ENCODE measurements at places on chromosomes 1 and 21.

DNA sequence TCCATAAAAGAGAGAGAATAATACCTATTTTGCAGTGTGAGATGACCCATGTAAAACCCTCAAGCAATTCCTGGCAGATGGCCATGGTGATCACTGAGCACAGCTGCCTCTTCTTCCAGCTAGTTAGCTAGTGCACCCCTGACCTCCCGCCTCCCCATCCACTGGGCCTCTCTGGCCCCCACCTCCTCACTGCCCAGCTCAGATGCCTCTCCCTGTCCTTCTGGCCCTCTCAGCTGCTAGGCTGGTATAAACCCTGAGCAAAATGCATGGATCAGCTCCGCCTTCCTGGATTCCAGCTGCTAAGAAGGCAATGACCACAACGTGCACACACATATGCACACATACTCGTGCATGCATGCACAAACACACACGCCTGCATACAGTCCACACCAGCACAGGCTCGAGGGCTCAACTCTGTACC, 117.2 kb downstream of the DMRTB1 start:
- no peak for DNase-seq

DNA sequence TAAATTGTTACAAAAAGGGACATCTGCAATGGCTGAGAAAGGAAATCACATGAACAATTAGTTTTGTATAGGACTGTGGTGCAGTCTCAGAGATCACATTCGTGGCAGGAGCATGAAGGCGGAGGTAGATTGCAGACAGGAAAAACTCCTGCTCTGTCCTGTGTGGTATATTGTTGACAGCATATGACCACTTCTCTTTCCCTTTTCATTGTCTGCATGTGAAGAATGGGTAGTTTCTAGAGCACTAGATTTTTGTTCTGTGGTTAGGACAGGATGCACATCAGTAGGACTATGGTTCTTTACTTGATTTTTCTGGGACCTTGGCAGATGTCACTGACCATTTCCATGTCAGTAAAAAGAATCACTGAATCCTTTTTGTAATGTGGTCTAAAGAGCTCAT, 625.9 kb upstream of the PKN2 start:
- DNase-seq, result no peak

DNA sequence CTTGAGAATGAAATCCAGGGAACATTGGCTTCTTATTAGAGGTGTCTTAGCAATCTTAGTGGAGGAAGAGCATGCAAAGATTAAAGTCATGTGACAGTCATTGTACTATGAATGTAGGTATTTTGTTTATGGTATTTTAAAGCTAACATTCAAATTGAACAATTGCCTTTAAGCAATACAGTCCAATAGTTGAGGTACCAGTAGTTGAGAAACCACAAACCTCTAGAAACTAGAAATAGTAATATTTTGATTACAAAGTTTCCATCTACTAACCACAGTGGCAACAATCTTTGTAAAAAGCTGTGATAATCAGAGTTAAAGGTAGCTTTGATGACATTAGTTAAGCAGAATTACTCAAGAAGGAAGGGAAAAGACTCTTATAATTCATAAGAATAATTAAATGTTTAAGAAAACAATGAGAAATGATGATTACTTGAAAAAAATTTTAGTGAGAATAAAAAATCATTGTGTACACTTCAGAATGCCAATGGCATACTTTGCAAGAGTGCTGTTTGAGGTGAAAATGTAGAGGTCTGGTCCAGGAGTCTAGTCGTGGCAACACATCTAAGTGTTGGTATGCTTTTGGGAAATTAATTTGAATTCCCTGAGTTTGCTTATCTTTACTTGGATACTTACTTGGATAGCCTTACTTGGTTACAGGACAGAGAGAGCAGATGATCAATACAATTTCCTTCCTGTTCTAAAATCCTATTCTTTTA, 104.9 kb upstream of the PTGFR start:
- DNase-seq, result no peak

- no peak for DNase-seq
These were observed 139.4 kb upstream of the CAMK1G start for GRCh38 chr1:209443975-209444651.

DNA sequence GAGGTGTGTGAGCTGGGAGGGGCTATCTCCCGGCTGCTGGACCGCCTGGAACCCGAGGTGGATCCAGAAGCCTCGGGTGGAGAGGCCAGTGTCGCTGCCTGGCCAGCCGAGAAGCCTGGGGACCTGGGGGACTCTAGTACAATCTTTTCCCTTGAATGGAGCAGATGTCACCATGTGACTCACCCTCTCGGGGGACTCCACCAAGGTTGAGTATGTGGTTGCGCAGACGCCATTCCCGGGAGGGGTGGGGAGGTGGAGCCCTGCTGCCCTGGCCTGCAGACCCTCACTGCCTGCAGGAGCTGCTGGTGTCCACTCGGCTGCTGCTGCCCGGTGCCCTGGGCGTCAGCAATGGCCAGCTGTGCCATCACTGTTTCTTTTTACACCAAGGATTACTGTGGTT, 40.3 kb downstream of the TP73 start:
- DNase-seq, result no peak

DNA sequence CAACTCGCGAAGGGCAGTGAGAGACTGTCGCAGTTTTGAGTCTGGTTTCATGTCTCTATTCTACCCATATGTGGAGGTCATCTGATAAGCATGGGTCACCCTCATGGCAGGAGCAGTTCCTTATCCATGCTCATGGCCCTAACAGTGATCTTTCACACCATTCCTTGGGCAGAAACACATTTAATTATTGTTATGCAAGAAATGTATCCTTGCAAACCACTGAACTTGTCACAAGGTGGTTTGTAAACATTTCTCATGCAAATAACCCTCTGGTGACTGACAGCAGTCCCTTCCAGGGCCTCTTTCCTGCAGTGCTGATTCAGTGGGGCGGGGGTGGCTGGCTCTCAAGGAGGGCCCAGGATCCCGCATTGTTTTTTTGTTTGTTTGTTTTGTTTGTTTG, 421.4 kb upstream of the RUNX1 start:
- DNase-seq, result no peak
